ENCODE measurements at places on chromosomes 4 and X.

DNA sequence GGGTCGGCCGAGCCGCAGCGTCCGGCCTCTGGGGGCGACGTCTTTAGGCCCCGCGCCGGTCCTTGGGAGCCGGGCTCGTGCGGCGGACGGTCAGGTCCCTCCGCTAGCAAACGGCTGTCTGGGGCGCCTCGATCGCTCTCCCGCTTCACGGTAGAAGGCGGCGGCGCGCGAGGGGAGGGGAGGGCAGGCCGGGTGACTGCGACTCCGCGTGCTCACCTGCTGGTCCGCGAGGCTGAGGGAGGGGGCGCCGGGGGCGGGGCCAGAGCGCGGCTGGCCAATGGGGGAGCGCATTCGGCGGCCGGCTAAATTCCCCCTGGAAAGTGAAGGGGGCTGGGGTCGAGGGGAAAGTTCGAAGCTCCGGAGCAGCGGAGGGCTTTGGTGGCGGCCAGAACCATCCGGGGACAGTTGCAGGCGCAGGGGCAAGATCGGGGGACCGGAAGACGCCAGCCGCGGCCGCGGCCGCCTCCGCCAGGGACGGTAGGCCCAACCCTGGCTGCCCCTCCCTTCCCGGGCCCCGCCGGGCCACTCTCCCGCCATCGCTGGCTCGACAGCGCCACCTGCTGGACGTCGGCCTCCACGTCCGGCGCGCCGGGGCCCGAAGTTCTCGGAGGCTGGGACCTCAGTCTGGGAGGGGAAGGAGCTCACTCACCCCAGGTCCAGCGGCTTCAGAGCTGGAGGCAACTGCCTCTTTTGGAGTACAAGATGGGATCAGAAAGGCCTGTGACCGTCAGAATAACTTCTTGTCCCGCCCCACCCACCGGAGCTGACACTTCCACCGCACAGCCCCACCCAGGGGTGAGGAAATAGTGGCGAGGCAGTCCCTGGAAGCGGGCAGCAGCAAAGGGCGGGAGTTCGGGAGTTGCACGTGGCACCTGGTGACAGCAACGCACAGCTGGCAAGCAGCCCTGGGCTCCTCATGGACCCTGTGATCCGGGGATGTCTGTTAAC lies 49.9 kb downstream of the ELF4 start:
- DNase-seq, result peak; percentile 77

- no peak for DNase-seq
Observed at GRCh38 chr4:127523369-127523768, 109.4 kb upstream of the INTU start.

DNA sequence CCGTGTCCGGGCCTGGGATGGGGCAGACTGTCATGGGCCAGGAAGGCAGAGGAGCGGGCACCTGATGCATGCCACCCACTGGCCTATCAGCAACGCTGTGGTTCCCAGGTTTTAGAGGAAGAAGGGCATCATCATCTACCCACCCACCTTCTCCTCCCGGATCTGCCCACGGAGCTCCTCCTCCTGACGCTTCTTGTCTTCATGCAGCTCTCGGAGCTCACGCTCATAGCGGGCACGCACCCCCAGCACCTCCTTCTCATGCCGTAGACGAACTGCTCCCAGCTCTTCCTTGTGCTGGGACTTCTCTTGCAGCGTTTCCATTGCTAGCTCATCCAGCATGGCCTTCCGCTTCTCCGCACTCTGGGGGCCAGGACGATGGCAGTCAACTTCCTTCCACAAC lies 11.4 kb upstream of the KCND1 start:
- no peak for DNase-seq

- peak; percentile 25 for DNase-seq
Observed at GRCh38 chr4:108303488-108304177, 134.9 kb upstream of the LEF1 start.

DNA sequence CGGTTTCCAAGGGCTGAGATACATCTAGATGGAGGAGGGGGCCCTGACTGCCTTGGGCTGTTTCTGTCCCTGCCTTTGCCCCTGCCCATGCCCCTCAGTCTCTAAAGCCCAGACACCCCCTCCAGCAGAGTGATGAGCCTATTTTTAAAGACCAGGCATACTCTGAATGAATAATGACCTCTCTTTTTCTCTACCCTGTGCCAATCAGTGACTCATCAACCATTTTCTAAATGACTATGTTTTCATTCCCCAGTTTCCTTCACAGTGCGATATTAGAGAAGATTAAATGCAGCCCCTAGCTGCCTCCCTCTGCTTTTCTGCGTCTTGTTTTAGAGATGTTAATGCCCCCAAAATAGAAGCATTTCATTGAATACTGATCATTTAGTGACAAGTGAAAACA lies 15.5 kb upstream of the NHS start:
- DNase-seq, result no peak

DNA sequence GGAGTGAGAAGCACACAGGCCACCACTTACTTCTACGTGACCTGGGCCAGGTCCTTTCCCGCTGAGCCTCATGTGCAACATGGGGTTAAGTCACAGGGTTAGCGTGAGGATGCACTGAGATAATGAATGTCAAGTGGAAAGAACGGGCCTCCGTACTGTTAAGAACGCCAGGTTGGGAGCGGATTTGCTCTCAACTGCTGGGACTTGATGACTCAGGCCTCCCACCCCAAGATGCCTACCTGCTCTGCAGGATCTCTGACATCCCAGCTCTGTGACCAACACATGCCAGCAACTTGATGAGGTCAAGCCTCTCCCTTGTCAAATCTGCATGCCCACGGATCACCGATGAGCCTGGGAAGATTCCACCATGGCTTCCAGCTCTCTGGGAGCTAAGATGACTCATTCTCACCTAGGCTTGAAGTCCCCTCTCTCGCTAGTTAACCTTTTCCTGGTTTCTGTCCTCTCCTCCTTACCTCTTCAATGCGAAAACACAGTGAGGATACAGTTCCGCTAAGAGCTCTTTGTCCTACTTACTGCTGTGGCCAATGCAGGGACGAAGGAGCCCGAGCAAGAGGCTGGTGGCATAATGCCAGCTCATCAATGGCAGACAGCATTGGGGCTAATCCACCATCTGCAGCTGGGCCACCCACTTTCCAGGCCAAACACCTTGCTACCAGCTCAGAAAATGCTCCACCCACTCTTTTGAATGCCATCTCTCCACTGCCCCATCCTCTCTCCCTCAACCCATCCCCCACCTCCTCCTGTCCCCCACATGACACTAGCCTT lies 67.6 kb downstream of the PJA1 start:
- no peak for DNase-seq

DNA sequence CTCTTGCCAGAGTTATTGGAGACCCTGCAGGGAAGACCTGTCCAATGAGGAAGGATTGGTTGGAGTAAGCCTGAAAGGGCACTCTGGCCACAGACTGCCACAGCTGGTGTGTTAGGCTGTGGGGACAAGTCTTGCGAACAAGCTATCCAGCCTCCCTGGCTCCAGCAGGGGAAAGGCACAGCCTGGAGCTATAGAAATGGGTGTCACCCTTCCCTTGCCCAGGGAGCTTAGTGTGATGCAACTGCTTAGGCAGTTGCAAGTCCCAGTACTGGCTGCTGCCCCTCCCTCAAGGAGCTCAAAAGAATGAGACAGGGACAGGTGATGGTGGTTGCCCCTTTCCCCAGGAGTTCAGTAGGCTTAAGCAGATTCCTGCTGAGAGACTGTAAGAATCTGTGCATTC lies 165.7 kb upstream of the CT83 start:
- no peak for DNase-seq

GRCh38 chr4:3419836-3420605 lies 21.7 kb upstream of the HGFAC start:
- DNase-seq, result no peak

- DNase-seq, result no peak
Observed at GRCh38 chrX:15838017-15838416, 16.6 kb downstream of the AP1S2 start.

- peak; percentile 6 for DNase-seq
Observed at GRCh38 chrX:10794203-10794630, 173.8 kb upstream of the MID1 start.

- DNase-seq, result no peak
Observed at GRCh38 chr4:184476695-184477094, 2.3 kb upstream of the IRF2 start.

- no peak for DNase-seq
Observed at GRCh38 chr4:106126062-106126461, 189.9 kb downstream of the TBCK start.
